ENCODE measurements at places on chromosomes 2 and 18. TPM values are rescaled to one million over a fixed set of nuclear protein-coding genes. Genes with fewer than 3 reads are reported as not detected.

DNA sequence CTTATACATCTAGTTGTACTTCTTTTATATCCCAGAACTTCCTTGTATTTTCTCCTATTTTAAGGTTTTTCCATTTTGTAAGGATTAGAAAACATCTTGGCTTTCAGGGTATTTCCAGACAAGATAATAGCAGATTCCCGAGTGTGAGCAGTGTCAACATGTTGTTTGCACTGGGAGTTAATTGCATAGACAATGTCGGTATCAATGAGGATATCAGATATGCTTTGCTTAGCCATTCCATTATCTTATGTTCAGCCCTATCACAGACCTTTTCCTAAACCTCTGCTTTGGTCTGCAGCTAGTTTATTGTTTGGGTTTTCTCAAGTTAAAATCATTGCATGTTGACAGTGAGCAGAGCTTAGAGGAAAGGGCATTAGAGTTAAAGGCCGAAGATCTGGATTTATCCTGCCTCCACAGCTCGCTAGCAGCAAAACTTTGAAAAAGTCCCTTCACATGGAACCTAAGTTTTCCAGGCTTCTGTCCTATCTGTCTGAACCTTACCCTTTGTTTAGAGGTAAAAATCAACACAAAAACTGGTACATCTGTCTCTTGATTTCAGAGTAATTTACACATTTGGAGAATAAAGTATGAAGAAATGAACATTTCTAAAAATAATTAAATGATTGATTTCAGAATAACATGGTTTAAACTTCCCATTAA is 355.4 kb downstream of the KIAA1328 start:
- no peak for DNase-seq

DNA sequence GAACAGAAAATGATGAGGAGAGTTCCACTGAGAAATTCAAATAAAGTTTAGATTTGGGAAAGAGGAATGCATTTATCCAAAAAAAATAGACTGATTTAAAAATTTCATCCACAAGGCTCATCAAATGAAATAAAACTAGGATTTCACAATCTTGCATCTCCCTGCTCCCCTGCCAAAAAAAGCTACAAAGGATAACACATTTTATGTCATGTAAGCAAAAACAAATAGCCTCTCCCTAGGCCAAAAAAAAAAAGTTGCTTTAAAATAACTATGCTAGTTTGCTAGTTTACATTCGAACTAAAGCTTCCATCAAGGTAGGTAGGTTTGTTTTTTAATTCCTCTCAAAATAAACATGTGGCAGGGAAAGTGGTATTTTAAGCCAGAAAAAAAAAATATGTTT is 465.5 kb upstream of the ID2 start:
- DNase-seq, result no peak

- DNase-seq, result no peak
Measured at GRCh38 chr18:48589797-48590519, 51.1 kb downstream of the CTIF start.

DNA sequence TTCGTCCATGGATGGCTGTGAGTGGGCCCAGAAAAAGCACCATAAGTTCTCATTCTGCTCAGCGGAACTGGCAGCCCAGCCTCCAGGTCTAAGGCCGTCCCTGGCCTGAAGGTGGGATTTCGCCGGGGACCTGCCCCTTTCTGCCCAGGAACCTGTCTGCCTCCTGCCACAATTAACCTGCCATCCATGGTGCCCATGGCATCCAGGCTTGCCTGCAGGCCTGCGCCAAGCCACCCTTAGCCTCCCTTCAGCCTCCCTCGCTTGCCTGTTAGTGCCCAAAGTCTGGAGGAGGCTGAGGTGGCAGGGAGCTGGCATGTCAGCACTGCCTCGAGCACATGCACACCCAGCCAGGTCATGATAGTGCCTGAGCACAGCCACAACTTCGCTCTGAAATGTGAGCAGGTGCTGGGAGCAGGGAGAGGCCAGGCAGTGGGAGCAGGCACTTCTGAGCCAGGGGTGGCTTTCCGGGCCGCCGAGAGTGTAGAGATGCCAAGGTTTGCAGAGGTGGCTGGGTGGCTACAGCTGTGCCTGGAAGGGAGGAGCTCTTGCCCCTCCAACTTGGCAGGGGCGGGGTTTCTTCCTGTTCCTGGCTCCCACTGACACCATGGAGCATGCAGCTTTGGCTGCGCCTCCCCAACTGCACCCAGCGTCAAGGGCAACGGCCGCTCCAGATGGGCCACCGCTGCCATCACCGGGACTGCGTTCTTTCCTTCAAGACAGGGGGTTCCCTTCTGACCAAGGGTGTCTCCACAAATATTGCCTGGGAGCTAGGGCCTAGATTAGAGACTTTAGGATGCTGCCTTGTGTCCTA is 648.9 kb upstream of the VRK2 start:
- DNase-seq, result no peak

DNA sequence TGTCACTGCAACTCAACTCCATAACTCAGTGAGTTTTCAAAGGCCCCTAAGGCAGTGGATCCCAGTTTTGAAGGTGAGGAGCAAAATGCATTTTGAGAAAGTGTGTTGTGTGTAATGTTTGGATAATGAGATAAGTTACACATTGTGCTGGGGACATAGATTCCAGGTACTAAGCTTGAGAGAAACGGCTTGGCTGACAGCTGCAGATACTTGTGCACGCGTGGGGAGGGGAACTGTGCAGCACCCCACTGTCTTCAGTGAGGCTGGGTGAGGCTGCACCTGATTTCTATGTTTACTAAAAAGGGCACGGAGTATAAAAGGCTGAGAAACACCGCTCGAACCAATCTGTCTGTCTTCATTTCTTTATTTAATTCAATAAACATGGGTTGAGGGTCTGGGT is 254.0 kb upstream of the COPS8 start:
- no peak for DNase-seq

- no peak for DNase-seq
Measured at GRCh38 chr2:55590810-55591440, 26.5 kb downstream of the PPP4R3B start.

DNA sequence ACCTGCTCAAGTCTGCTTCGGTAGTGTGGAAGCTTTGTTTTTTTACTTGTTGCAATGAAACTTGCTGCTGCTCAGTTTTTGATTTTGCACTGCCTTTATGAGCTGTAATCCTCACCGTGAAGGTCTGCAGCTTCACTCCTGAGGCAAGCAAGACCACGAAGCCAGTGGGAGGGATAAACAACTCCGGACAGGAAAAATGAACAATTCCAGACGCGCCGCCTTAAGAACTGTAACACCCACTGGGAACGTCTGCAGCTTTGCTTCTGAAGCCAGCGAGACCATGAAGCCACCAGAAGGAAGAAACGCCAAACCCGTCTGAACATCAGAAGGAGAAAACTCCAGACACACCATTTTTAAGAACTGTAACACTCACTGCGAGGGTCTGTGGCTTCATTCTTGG is 245.7 kb upstream of the REG3G start:
- DNase-seq, result no peak

- no peak for DNase-seq
Measured at GRCh38 chr2:128630974-128631697, 312.5 kb upstream of the HS6ST1 start.

DNA sequence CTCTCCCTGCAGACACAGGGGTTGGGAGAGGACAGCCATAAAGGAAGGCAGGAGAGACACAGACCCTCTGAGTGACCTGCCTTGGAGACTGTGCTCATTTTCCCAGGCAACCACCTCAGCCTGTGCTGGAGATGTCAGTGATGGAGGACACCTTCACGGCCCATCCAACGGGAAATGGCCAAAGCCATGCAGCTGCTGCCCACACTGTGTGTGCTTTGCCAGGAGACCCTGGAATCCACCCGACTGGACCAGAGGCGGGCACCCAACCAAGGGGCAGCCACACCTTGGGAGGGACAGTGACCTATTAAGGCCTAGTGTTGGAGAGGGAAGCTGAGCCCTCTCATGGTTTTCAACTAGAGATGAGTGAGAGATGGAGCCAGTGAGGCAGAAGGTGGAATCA is 192.5 kb downstream of the SMAD2 start:
- no peak for DNase-seq

GRCh38 chr2:96903815-96904214 is 33.9 kb upstream of the SEMA4C start:
- no peak for DNase-seq

GRCh38 chr18:3892152-3892551 is 442.2 kb downstream of the TGIF1 start:
- no peak for DNase-seq

DNA sequence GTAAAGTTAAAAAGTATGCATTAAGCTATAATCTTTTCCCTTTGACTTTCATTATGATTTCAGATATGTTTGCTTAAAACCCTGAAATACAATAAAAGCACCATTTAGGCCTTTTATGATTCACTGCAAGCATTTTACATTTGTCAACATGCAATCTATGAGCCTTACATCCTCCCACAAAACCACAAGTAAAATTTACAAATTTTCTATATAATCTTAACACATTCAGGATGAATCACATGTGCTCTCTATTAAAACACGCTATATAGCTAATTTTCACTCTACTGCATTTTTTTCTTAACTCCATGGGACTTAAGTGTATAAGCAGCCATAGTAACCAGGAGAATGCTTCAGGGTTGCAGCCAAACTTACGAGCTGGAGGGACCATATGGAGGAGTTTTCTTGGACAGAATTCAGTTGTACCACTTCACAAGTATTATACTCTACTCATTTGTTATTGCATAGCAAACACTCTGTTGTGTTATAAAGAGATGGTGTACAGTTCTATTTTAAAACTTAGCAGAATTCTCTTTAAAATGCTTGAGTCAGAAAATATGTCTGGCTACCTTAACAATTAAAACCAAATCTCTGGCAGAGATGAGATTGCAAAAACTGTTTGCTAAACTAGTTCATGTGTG is 293.2 kb downstream of the ALK start:
- no peak for DNase-seq

DNA sequence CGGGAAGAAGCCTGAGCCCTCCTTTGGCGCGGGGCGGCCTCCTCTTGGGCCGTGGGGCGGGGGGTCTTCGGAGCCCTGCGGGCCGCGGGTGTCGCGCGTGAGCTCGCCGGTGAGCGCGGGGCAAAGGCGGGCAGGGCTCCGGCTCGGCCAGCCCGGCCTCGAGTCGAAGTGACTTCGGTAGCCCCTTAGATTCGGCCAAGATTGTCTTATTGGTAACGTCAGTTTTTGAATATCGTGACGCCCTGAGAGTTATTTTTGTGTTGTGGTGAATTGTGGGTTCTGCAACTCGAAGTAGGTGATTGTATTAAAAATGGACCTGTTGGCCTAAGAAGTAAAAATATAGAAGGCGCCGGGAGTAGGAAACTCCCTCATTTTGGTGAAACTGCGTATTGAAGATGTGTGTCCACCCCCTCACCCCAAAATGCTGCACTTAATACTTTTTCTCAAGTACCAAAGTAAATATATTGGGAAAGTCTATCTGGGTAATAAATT is 669 bp downstream of the MARCHF7 start:
- no peak for DNase-seq

- no peak for DNase-seq
Measured at GRCh38 chr2:212961255-212961654, 190.2 kb downstream of the IKZF2 start.

DNA sequence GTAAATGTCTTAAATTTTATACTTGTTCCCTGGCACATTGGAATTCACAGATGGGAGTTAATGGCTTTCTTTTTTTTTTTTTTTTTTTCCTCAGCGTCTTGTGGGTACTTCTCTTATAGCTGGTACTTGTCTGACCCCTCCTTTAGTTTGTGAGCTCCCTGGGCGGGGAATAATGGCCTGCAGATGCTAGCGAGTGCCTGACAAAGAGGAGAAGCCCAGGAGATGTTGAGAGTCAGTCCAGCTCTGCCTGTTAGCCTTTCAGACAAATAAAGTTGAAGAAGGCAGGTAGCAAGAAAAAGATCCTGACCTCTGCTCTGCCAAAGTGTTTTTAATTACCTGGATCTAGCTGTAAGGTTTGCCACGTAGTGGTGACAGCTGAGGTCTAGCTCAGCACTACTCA is 6.6 kb downstream of the BCL2L11 start:
- no peak for DNase-seq

DNA sequence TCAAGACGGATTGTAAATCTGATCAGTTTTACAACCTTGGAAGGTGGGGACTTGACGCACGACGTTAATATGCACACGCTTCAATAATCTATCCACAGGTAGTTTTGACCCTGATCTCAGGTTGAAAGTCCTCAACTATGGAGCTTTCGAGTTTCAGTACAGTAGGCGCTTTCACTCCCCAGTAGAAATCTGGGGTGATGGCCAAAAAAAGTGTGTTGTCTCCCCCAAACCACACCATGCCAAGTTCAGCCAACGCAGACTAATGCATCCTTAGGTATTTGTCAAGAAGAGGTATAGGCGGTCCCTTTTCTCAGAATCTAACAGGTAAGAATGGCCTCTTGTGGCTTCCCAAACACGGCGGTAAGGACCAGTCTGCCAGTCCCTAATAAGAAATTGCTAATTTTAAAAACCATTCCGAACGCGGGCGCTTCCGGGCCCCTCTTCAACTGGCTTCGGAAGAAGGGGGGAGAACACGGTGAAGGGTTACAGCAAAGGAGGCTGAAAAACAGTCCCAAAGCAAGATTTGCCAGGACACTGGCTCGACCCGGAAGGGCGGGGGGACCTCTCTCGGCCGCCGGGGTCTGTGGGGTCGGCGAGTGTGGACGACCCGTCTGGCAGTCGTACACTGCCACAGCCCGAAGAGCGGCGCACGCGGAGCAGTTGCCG is 659 bp downstream of the FAM210A start:
- DNase-seq, result no peak

- DNase-seq, result no peak
Measured at GRCh38 chr2:158619496-158619895, 162.7 kb downstream of the PKP4 start.

DNA sequence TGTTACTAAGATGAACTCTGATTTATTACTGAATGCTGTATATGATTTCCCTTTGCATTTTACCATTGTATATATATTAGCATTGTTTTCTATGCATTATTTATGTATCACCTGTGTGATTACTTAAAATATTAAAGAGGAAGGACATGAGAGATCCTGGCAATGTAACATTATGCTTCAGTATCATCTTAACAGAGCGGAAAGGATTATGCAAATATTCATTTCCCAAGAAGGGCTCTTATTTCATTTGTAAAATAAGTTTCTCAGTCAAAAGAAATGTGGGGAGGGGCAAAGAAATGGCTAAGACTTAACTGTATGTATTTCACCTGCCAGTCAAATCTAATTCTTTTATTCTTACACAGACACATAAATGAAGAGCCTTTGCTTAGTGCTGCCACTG is 654.2 kb upstream of the PKDCC start:
- no peak for DNase-seq

- DNase-seq, result no peak
Measured at GRCh38 chr2:36858551-36859365, 107.6 kb downstream of the STRN start.

Gene PSMA8
- total RNA-seq, result not detected

Gene LYG2
- total RNA-seq, result not detected

Gene FOXD4L1
- 0.92 TPM for total RNA-seq

Gene LOXL3
- total RNA-seq, result 1.2 TPM

Gene SERPINB4
- total RNA-seq, result not detected

Gene ATP8B1
- 66.2 TPM for total RNA-seq
